ENCODE measurements at places on chromosomes 4 and X.

GRCh38 chrX:115364670-115365069 lies 75.2 kb downstream of the LUZP4 start:
- no peak for DNase-seq

- no peak for DNase-seq
Observed at GRCh38 chrX:68571610-68572311, 72.9 kb downstream of the YIPF6 start.

GRCh38 chrX:37918168-37918567 lies 70.8 kb upstream of the DYNLT3 start:
- DNase-seq, result no peak

DNA sequence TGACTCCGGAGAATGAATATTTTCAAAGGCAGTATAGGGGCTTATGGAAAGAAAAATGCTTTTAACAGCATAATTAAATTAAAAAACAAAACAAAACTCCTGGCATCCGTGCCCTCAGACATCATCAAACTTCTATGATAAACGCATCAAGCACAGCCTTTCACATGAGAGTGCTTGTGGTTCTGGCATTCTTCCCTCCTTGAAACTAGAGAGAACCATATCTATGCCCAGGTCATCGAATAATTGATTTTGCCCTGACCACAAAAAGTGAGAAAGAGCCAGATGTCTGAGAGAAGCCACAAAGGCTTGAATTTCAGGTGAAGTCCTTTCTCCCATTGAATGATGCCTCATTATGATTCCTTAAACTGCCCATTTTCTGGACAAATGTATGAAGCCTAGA lies 286.8 kb downstream of the CBLL2 start:
- no peak for DNase-seq
